ENCODE measurements at places on chromosomes 7 and 10.

GRCh38 chr7:150451097-150451793, 815 bp downstream of the GIMAP8 start:
- DNase-seq, result peak; percentile 37

DNA sequence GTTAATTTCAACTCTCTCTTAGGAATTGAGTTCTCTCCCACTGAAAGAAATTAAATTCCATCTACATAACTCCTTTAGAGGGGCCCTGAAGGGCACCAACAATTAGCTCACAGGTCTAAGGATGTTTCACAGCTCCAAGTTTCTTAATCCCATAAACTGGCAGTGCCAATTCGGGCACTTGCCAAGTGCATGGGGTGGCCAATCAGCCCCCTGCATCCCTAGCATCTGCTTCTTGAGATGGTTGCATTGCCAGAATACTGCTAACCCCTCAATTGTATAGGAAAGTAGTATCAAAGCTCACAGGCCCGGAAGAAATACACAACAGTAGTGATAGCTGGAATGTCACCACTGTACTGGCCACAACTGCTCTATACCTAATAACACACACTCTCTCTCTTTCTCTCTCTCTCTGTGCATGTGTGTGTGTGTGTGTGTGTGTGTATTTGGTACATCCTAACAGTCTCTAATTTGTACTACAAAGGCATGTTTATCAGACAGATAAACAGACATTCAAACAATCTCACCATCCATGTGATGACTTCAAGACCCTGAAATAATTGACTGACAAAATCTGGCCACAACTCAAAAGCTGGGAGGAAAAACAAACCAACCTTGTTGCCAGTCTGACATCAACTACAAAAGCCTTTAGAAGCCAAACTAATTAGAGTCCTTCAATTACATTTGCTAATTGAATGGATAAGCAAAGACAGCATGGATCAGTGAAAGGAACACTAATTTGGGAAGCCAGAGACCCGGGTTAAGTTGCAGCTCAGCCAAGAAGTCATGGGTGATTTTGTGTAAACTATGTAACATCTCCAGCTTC, 27.8 kb downstream of the HIBADH start:
- DNase-seq, result no peak

DNA sequence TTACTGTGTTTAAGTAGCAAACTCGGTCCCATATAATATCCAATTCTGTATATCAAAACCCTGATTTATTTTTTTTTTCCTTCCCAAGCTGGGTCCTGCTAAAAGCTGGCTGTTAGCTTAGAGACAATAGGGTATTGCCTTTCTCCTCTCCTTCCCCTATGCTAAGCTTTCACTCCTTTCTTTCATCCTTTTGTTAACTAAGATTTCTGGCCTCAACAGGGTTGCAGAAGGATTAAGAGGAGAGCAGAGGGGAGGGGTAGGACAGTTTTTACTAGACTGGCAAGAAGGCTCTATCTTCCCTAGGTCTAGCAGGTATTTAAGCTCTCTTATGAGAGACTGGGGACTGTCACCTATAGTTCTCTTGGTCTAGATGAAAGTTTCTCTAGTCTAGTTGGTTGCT, 229.2 kb downstream of the KCND2 start:
- DNase-seq, result no peak

GRCh38 chr10:30821261-30821993, 191.9 kb upstream of the LYZL2 start:
- no peak for DNase-seq

DNA sequence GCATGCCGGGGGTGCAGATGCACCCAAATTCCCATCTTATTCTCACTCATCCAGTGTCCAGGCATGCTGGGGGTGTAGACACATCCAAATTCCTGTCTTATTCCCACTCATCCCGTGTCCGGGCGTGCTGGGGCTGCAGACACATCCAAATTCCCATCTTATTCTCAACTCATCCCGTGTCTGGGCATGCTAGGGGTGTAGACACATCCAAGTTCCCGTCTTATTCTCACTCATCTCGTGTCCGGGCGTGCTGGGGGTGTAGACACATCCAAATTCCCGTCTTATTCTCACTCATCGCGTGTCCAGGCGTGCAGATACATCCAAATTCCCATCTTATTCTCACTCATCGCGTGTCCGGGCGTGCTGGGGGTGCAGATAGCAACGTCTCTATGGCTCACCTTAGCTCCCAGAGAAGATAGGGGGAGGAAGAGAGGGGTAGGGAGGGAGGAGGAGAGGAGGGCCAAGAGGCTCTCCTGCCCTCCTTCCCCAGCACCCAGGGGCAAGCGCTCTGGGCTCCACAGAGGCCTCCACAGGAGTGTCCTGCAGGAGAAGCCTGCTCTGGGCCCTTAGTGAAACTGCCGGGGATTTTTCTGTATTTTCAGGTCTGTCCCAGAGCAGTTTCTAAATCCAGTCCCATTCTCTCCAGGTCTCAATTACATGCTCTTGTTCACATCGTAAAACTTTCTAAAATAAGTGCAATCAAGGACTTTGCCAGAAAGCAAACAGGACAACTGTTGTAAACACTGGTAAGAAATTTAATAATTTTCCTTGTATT, 210.8 kb downstream of the DIP2C start:
- DNase-seq, result no peak

- DNase-seq, result no peak
These were observed 146.3 kb upstream of the SP8 start for GRCh38 chr7:20932785-20933527.

DNA sequence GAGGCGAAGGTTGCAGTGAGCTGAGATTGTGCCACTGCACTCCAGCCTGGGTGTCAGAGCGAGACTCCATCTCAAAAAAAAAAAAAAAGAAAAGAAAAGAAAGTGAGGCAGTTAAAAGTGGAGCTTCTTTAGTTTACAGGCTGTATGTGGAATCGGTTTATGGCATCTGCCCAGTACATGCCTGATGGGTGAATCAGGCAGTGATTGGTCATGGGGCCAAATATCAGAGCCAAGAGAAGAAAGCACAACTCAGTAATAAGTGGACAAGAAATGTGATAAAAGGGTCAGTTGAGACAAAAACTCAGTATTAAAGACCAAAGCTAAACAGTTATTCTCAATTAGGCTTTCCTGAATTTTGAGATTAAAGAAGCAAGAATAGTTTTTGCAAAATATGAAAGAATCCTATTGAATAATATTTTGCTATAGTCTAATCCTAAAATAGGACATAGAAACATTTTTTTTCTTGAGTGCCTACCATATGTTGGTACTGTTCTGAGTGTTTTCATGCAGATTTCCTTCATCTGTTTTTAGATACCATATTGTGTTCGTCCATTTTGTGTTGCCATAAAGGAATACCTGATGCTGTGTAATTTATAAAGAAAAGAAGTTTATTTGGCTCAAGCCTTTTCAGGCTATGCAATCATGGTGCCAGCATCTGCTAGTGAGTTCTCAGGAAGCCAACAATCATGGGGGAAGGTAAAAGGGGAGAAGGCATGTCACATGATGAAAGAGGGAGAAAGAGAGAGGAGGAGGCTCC, 14.4 kb downstream of the CDC14C start:
- DNase-seq, result no peak

DNA sequence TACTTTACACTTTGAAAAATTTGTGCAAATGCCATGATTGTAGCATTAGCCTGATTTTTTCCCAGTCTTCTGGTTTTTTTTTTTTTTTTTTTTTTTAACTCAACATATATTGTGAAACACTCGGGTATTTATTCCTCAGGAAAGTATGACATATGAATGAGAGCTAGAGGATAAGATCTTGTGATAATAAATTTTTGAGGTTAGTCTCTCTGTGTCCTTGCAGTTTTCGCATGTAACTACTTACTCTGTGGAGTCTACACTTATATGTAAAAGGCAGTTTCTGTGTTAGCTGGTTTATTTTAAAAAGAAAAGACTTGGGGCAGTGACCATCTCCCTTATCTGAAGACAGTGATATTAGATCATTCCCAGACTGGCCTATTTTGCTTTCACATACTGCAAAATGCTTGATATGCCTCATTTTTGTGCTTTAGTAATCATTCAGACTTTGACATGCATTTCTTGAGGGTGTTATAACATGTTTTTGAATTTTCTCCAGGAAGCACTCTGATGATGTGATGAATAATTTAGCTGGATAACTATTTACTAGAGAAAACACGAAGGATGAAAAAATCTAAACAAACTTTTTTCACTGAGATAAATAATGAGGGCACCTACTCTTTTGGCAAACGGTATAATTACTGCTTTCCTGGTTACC, 371.0 kb downstream of the NRG3 start:
- DNase-seq, result no peak

DNA sequence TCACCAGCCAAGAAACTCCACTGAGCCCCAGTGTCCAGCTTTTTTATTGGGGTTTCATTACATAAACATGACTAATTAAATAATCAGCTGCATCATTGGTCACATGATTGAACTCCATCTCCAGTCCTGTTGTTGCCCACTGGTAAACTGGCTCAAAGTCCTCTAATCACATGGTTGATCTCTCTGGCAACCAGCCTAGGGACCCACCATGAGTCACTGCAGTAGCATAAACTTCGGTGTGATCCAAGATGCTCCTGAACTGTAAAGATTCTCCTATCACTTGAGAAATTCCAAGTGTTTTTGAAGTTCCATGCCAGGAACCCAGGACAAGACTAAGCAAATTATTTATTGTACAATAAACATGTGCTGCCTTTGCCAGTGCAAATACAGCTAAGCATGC, 130.4 kb upstream of the AUTS2 start:
- DNase-seq, result no peak

DNA sequence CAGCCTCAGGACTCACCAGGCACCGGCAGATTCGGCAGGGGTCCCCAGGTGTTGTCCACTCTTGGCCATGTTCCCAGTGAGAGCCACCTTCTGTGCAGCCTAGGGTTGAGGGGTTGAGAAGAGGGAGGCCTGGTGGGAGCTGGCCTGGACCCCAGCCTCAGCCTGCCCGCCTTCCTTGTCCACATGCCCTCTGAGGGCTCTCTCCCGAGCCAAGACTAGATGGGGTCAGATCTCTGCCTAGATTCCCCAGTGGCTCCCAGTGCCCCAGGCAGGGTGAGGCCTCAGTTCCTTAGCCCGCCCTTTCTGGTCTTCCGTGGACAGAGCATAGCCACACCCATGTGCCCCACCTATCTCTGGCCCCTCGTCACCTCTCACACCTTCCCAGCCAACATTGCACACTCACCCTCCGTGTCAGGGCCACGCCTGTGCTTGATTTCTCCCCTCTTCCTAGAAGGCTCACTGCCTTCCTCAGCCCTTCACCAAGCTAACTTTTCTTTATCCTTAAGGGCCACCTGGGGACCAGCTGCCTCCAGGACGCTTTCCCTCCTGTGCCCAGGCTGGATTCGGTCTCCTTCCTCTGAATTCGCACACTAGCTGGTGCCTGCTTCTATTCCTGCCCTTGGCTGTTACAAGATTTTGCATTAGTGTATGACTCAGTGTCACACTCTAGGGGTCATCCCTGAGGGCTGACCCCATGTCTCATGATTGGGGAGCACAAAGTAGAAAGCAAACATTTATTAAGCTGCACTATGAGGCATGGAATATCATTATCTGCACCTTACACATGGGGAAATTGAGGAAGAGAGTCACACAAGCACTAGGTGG, 7.5 kb downstream of the KCP start:
- no peak for DNase-seq

- no peak for DNase-seq
These were observed 643.5 kb upstream of the DPP6 start for GRCh38 chr7:153408360-153409335.

GRCh38 chr7:76151932-76152331, 49.8 kb upstream of the SRRM3 start:
- no peak for DNase-seq

GRCh38 chr7:155001756-155002410, 1.0 kb downstream of the PAXIP1 start:
- no peak for DNase-seq

GRCh38 chr10:590721-591120, 98.7 kb downstream of the DIP2C start:
- DNase-seq, result no peak

DNA sequence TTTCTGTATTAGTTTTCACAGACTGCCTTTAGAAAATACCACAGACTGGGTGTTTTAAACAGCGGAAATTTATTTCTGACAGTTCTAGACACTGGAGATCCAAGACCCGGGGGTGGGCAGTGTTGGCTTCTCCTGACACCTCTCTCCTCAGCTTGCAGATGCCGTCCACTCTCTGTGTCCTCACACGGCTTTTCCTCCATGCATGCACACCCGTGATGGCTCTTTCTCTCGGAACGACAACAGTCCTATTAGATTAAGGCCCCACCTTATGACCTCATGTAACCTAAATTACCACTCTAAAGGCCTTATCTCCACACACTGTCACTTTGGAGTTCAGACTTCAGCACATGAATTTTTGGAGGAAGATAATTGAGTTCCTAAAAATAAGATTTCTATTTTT, 142.9 kb upstream of the VWC2 start:
- DNase-seq, result no peak

- DNase-seq, result no peak
These were observed 226.4 kb downstream of the TWIST1 start for GRCh38 chr7:18890885-18891621.

DNA sequence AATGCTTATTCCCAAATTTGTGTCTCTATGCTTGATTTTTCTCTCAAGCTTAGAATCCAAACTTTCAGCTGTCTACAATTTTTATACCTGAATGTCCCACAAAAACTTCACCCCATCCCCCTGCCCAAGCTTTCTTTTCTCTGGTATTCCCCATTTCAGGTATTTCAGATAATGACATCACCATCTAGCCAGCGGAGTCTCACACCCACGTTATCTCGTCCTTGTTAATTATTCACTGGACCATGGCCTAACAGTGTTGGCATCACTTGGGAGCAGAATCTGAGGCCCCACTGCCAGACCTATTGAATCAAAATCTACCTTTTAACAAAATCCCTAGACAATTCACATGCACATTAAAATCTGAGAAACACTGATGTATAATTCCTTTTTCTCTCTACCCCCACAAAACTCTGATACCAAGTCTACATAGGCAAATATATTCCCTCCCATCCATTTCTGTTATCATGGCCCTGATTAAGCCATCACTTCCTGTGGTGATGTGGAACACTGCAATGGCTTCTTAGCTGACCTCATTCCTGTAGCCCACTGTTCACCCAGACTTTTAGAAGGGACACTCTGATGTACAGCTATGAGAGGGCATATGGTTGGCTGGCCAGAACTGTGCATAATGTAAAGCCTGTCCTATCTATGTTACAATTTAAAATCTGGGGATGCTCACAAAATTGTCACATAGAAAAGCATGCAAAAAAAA, 31.4 kb downstream of the ZNF438 start:
- no peak for DNase-seq

DNA sequence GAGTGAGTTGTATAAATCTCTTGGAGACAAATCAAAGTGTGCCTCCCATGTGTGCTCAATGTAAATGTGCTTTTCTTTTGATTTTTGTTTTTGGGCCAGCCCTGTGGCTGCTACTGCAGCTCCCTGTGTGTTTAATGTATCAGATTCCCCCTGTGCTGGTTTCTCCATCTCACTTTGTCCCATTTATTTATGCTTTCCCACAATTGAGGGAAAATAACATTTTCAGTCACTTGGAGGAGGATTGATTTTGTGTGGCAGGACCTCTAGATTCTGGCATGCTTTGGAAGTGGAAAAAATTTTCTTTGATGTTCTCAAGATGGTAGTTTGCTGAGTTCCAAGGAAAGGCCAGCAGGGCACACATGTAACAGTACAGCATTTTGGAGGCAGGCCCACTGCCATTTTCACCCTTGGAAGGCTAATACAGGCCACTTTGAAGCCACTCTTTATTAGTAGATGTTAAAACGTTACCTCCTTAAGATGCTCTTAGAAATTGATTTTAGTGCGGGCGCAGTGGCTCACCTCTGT, 323.6 kb downstream of the BICC1 start:
- no peak for DNase-seq

- DNase-seq, result no peak
These were observed 10.5 kb upstream of the CXCL12 start for GRCh38 chr10:44395396-44395795.

All from activated T-helper 1 cell treated with anti-CD3 and anti-CD28 coated beads, Interleukin-2, amount 50 U/mL, for 16 hours (primary cell).